ENCODE measurements at places on chromosomes 1 and 21.

DNA sequence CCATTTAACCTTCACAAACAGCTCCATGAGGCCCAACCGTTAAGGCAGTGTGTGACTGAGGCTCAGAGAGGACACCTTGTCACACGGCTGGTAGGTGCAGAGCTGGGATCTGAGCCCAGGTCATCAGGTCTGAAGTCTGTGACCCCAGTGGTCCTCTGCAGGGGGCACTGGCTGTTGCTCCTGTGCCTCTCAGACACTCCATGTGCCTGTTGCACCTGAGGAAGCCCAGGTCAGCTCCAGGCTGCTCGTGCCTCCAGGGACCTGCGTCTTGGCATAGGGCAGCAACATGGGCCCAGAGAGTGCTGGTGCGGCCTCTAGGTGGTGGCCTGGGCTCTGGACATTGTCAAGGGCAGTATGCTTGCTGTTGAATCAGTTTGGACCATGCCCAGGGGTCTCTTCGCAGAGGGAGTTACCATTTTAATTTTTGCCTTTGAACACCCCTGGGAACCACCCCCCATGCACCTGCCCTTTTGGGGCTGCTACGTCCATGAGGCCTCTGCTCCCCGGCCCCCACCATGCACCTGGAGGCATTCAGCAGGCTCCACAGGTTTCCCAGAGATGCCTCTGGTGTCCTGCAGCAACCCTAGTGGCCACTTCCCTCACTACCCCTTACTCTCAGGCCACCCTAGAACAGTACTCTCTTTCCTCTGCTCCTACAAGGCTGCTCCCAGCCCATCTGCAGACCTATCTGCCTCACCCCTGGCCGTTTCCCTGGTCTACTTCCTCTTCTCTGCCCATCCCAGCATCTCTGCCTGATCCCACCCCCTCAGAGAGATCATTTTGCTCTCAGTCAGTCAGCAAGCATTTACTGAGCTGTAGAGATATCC, 25.2 kb upstream of the EPS8L3 start:
- no peak for DNase-seq

GRCh38 chr1:29708381-29708780, 472.1 kb downstream of the PTPRU start:
- no peak for DNase-seq

DNA sequence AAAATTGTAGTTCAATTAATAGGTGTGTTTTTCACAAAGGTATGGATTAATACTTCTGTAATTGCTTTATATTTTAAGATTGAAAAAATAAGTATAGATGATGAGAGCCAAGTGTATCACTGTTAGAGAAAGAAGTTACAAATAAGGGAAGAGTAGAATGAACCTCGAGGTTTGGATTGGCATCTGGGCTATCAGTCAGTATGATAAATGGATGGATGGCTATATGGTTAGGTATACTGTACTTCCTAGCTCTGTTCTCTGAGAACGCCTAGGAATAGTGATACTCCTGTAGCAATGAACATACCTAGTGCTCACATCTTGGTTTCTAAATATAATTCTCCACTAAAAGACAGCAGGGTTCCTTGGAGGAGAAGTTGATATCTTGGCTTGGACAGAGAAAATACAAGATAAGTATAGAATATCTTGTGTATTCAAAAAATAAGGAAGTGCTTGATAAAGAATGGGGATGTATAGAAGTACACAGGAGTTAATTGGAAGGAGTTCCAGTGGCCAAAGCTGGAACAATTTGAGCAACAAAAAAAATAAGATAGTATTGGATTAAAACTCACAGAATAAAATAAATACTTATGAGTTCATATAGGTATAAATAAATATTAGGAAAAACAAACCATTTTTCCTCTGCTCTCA, 12.4 kb downstream of the IPO9 start:
- no peak for DNase-seq

- no peak for DNase-seq
These were observed 8.1 kb downstream of the GABPA start for GRCh38 chr21:25742900-25743299.

Measured in AG09319 (cell line).